ENCODE measurements at places on chromosomes 4 and X.

DNA sequence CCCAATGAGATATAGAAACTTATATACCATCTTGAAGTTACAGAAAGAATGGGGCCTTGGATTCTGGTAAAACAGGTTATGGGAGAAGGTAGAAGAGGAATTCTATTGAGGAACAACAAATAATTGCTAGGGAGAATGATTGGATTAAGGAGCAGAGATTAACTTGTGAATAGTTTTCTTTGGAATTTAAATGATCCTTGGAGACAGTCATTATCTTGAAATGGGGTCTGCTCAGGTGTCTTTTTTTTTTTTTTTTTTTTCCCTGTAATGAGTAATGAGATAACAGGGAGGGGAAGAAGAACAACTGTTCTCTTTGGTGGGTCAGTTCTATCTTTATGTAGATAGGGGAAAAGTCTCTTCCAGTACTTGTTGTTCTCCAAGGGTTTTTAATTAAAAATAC, 1406.0 kb downstream of the RPA4 start:
- no peak for DNase-seq

DNA sequence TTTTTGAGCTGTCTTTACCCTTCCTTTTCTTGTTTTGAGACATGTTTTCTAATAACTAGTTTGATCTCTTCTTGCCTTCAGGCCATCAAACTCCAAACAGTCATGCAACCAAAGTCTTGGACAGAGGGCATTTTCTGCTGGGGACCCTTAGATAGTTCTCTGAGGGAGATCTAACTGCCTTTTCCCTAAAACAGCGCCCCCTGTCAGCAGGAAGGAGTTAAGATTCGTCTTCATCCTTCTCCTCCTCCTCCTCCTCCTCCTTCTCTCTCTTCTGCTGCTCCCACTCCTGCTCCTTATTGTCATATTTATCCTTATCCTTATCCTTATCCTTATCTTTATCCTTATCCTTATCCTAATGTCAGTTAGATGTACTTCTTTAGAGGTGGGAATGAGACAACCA, 417.2 kb downstream of the TRAM1L1 start:
- no peak for DNase-seq

GRCh38 chrX:103846386-103846785, 14.3 kb upstream of the RAB9B start:
- DNase-seq, result no peak

DNA sequence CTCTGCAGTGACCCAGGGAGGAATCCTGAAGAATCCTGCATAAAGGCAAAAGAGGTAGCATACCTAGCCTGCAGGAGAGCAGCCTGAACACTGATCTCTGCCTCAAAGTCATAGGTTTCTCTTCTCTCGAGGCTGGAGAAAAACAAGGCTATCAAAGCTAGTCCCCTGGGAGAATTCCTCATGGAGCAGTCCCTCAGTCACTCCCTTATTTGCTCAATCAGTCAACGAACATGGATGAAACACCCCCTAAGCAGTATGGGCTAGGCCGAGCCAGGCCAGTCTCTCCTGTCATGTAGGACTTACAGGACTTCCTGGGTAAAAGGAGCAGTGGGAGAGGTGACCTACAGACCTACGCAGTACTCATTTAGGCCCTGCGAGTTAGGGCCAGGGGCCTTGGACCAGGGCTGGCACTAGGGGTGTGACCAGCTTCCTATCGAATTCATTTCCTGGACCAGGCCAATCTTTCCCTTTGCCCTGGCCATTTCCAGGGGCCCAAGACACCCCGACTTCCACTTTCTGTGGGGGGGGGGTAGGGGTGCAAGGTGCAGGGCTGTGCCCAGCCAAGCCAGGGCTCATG, 164.1 kb downstream of the EFNB1 start:
- DNase-seq, result no peak

DNA sequence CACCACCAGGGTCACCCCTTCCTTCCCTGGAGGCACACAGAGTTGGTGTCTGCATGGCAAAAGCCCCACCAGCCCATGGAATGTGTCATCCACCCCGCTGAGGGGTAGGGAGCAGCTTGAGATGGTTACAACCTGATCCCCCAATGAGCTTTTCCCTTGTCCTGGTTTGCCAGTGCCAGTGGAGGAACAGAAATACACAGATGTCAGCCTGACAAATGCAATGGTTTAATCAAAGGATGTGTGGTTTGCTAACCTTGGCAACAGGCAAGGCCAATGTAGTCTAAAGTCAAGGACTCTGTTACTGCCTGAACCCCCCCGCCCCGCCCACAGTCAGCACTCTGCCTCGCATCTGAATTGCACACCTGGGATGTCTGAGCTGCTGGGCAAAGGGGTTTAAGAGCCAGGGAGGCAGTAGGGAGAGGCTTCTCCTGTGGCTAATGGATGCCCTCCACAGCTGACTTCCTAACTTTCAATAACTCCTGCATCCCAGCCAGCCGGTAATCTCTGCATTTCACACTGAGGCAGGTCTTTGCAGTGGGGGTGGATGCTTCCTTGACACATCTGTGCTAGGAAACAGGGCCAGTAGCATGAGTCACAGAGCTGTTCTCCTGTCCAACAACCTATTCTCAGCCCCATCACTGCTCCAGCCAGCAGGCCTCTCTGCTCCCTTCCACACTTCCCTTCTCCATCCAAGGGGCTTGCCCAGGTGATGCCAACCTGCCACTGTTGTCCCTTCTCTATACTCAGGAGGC, 137.5 kb downstream of the AMMECR1 start:
- DNase-seq, result peak; percentile 75

GRCh38 chrX:13694359-13694758, 5.4 kb downstream of the RAB9A start:
- no peak for DNase-seq

GRCh38 chrX:50644496-50644895, 169.5 kb downstream of the SHROOM4 start:
- no peak for DNase-seq
